ENCODE measurements at places on chromosomes 12 and 14.

DNA sequence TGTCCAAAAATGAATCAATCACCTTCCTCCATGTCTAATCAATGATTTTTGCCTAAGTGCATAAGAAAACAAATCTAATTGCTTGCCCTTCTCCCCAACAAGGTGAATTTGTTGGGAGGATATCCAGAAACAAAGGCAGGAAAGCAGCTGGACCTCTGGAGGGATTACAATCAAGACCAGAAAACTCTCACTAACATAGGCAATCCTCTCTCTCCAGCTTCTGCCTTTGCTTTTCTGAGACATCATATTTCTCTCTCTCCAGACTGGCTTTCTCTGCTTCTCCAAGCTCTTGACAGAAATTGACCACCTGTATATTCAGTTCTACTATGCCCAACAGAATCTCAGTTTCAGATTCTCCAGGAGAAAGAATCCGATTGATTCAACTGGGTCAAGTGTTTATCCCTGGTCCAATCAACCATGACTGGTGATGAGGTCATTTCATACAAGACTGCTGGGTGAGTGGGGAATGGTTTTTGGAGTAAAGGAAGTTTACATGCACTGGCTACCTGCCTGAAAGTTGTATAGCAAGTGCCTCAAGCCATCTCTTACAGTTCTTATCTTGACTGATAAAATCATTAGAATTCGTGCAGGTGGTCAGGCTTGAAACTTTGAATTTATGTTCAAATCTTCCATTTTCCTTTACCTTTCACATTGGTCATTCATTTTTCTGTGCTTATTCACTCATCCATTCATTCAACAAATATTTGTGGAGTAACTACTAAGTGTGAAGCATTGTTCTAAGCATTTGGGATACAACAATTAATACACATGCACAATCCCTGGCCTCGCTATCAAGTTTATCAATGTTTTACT, 22.2 kb upstream of the CFAP54 start:
- DNase-seq = no peak

GRCh38 chr14:76930549-76930948, 98.0 kb downstream of the IRF2BPL start:
- DNase-seq = no peak

GRCh38 chr12:46387670-46388069, 15.1 kb upstream of the SLC38A2 start:
- no peak for DNase-seq

DNA sequence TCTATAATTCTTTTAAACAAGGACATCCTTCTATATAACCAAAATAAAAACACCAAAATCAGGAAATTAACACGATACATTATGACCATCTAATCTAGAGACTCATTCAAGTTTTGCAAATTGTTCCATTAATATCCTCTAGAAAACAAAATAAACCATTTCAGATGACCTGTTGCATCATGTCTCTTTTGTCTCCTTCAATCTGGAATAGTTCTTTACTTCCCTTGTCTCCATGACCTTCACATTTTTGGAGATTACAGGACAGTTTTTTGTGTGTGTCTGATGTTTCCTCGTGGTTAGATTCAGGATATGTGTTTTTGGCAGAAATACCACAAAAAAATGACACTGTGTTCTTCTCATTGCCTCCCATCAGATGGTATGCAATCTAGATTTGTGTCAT, 12.5 kb upstream of the DCAF4 start:
- no peak for DNase-seq

- DNase-seq = no peak
Observed at GRCh38 chr14:20627346-20628027, 14.0 kb downstream of the OR6S1 start.

DNA sequence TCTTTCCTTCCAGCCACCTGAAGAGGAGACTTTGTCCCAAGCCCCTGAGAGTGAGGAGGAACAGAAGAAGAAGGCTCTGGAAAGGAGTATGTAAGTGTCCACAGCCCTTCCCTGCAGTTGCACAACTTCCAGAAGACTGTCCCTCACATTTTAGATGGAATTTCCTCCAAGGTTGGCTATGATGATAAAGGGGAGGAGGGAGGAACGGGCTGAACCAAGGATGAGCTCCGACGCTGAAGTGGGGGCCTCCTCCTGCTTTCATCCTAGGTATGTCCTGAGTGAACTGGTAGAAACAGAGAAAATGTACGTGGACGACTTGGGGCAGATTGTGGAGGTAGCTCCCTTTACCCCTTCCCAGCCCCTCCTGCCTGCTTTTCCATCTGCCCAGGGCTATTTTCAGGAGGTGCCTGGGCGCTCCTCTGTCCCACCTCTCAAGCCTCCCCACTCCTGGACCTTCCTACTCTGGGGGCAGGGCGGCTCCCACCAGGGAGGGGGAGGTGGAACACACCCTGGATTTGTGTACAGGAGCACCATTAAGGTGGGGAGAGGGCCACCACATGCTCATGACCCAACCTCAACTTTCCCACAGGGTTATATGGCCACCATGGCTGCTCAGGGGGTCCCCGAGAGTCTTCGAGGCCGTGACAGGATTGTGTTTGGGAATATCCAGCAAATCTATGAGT, 2.3 kb downstream of the ARHGEF25 start:
- no peak for DNase-seq

DNA sequence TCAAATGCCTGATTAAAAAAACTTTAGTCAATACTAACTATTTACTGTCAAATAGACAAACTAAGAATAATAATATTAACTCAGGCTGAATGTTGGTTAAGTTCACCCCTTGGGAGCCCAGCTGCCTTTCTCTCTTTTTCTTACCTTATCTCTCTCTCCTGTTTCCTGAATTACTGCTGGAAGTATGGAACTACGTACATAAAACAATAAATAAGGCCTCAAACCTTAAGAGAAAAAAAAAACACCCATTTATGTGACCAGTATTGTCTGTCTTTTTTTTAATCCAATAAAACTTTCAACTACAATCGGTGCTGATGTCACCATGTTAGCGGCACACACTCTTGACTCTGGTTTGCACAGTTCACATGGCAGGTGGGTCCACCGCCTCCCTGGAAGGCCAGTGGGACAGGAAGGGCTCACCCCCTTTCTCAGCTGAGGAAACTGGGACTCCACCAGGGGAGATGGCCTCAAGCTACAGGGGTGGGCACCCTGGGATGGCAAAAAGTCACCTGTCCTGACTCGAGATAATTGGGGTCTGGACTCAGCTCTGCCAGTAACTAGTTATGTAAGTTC, 21.3 kb downstream of the BCL11B start:
- no peak for DNase-seq

GRCh38 chr14:27386391-27386790, 788.6 kb upstream of the NOVA1 start:
- no peak for DNase-seq

DNA sequence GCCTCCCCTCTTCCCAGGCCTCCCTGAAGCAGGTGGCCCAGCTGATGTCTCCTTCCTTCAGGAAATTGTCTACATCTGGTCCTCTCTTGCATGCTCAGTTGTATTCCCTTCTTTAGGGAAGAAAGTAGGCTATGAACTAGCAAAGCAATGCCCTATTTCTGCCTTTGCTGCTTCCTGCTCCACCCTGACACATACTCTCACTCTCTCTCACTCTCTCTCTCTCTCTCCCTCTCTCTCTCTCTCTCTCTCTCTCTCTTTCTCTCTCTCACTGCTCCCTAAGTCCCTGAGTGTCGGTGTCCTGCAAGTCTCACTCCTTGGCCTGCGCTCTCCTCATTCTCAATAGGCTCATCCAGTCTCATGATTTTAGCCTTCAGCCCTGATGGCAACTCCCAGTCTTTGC, 19.4 kb upstream of the PARP11 start:
- DNase-seq = no peak

DNA sequence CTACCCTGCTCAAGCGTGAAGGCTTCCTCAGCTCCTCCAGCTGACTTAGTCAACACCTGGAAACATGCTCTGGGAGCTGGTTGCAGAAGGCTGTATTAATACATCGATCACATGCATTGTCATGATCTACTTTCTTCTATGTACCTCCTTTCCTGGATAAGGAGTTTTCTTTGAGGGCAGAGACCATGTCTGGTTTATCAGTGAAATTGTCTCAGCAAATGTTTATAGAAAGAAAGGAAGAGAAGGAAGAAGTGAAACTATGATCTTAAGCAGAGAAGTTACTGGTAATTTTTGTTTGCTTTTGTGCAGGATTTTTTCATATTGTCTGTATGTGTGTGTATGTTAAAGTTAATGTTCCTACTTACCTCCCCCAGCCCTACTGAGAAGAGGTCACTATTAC, 4.5 kb downstream of the DYRK4 start:
- no peak for DNase-seq

GRCh38 chr12:79964100-79964627, 29.3 kb upstream of the PPP1R12A start:
- no peak for DNase-seq

DNA sequence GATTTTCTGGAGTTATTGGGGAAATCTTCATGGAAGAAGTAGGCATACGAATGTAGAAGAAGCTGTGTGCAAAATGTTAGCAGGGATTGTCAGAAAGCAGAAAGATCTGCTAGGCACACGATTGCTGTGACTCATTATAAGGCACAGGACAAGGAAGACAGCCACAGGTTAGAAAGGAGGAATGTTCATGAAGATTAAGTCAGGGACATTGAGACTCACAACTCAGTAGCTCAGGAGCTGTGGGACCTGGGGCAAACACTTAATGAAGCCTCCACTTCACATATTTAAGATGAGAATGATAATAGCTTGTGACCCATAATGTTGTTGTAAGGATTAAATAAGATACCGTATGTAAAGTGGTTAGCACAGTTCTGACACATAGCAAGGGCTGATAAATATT, 26.6 kb upstream of the RTRAF start:
- no peak for DNase-seq

- DNase-seq = no peak
Observed at GRCh38 chr12:54182981-54183380, 5.8 kb downstream of the SMUG1 start.

- DNase-seq = no peak
Observed at GRCh38 chr14:62532181-62532580, 513.1 kb downstream of the KCNH5 start.

- DNase-seq = no peak
Observed at GRCh38 chr14:103680491-103681231, 34.6 kb downstream of the XRCC3 start.

GRCh38 chr12:106455111-106455510, 97.6 kb downstream of the POLR3B start:
- DNase-seq = no peak

- no peak for DNase-seq
Observed at GRCh38 chr14:94176808-94177207, 2.7 kb downstream of the PPP4R4 start.
